ENCODE measurements at places on chromosomes 7 and 10.

DNA sequence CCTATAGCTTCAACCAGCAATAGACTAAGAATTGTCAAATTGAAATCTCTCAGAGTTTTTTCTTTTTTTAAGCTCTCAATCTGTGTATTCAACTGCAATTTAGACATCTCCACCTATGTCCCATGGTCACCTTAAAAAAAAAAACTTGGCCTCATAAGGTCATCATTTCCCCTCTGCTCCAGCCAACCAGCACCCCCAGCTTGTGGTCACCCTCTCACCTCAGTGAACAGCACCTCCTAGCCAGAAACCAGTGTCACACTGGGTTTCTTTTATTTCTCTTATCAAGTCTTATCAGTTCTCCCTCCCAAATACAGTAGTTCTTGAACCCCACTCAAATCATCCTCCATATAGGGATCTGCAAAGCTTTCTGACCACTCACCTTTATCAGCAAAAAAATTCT is 4.0 kb downstream of the ITGB1 start:
- no peak for DNase-seq

DNA sequence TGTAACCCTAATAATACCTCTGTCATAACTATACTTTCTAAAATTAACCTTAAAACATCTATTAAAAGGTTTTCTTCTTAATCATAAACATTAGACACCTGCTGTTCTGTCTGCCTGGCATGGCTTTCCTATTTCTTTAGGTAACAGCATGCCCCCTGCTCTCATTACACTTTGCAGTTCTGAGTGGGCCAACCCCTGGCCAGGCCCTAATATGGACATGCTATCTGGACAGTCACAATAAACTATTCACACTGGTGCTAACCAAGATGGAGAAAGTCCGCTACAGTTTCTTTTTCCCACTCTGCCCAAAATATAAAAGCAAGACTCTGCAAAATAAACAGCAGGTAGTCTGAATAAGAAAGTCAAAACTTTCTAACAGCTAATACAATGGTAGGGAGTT is 84.0 kb downstream of the ELAPOR2 start:
- no peak for DNase-seq

DNA sequence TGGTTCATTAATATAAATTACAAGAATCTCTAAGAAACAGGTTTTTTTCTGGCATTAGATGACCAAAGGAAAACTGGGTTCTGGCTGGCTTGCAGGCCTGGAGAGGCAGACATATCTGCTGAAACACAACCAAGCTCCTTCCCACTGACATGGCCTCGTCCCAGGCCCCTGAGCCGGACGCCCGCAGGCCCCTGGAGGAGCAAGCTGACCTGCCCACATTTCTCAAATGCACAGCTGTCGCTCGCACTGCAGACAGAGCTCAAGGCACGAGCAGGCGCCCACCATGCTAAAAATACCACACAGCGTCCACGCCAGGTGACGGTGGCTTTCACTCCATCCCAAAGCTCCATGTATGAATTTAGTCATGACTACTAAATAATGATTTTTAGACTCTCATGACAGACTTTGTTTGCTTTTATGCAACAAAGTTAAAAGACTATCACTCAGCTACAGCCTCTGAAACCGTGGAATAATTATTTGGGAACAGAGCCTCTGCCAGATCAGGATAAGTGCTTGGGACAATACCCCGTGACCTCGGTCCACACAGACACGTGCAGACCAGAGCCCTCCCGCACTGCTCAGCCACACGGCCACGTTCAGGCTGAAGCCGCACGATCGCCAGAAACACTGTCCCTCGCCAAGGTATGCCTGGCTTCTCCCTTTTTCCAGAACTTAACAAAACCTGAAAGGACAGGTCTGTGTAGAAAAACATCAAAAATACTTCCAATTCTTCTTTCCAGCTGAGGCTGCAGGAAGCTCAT is 71.1 kb downstream of the DIP2C start:
- no peak for DNase-seq

DNA sequence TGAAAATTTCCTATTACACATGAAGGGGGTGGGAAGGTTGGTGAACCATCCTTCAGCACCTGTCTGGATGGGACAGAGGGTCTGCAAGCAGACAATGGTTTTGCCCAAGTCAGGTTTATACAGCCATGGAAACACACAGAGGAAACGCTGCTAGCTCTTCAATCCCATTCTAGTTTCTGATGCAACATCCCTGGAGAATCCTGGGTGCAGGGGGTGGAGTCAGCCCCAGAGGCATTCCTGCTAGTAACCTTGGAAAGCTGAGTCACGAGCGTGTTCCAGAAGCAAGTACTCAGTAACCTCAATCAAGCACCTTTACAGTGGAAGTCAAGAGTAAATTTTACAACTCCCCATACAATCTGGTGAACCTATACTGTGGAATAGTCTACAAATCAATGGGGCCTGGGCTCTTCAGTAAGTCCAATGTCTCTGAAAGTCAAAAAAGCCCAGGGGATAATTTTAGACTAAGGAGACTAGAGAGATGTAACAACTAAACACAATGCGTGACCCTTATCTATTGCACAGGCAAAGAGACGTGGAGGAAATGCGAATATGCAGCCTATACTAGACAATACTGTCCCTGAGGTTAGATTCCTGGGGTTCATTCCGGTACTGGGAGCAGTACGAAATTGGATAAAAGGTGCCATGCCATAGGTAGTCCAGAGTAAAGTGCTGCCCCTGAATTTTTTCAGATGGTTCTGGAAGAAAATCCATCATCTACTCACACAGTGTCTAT is 95.4 kb downstream of the ZRANB1 start:
- DNase-seq: no peak

DNA sequence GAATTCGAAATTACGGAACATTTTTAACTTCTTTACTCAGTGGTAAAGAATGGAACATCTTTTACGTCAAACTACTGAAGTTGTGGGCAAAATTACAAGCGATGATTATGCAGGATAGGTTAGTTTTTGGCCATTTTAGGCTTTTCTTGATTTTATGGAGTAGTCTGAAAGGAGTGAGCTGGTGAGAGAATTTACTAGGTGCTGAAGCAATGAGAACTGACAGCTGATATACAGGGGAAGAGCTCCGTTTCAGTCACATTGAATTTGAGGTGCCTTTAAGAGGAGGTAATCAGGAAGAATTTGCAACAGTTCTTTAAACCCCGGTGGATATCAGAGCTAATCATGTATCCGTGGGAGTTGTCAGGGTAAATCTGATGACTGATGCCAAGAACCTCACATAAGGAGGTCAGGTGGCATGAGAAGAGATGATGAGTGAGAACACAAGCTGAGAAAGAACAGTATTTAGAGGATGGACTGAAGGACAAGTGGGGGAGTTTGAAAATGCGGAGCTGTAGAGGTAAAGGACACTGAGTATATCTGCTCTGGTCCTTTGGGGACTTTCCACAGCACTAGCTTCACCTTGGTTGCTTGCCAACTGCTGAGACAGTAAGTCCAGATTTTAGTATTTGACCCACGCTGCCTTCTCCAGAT is 104.3 kb downstream of the AHR start:
- DNase-seq: no peak

All from LNCaP clone FGC (cell line).